ENCODE measurements at places on chromosomes 2 and 18. TPM values are rescaled to one million over a fixed set of nuclear protein-coding genes. Genes with fewer than 3 reads are reported as not detected.

The ASAP2 gene
- total RNA-seq = 16.5 TPM

The PCARE gene
- 2.4 TPM for total RNA-seq

The TGFA gene
- 1.00 TPM for total RNA-seq

The SDC1 gene
- total RNA-seq = 0.36 TPM

The RSAD2 gene
- total RNA-seq = 16.0 TPM

The UCN gene
- 0.82 TPM for total RNA-seq

The CHRNG gene
- not detected for total RNA-seq

The ALPI gene
- total RNA-seq = not detected

The ATRAID gene
- 96.9 TPM for total RNA-seq

The WNT10A gene
- total RNA-seq = not detected

The CCDC68 gene
- 6.2 TPM for total RNA-seq

The REG3A gene
- not detected for total RNA-seq

The PLCL1 gene
- 79.8 TPM for total RNA-seq

The ACVR1 gene
- total RNA-seq = 20.3 TPM

The NAGK gene
- 49.9 TPM for total RNA-seq

The FAM228A gene
- total RNA-seq = not detected

The DCDC2C gene
- not detected for total RNA-seq

The QPCT gene
- 2.2 TPM for total RNA-seq

The HAAO gene
- total RNA-seq = 10.6 TPM

The MSH2 gene
- 9.2 TPM for total RNA-seq

The LAMA3 gene
- 6.6 TPM for total RNA-seq

The MPP4 gene
- total RNA-seq = not detected

The FEV gene
- total RNA-seq = not detected

The MTX2 gene
- 41.0 TPM for total RNA-seq

The COL3A1 gene
- 73.7 TPM for total RNA-seq

The KYNU gene
- total RNA-seq = 0.38 TPM
